ENCODE measurements at places on chromosomes 6 and 20. TPM values are rescaled to one million over a fixed set of nuclear protein-coding genes. Genes with fewer than 3 reads are reported as not detected.

The NNAT gene
- polyA plus RNA-seq = 2.8 TPM

The STMND1 gene
- polyA plus RNA-seq = not detected

The MYO6 gene
- 33.0 TPM for polyA plus RNA-seq

The SENP6 gene
- 66.6 TPM for polyA plus RNA-seq

The BRD2 gene
- polyA plus RNA-seq = 81.9 TPM

Measured in GM23338 (cell line).